RPMI7951 (cell line): ENCODE measurements at places on chromosomes 11 and 22.

DNA sequence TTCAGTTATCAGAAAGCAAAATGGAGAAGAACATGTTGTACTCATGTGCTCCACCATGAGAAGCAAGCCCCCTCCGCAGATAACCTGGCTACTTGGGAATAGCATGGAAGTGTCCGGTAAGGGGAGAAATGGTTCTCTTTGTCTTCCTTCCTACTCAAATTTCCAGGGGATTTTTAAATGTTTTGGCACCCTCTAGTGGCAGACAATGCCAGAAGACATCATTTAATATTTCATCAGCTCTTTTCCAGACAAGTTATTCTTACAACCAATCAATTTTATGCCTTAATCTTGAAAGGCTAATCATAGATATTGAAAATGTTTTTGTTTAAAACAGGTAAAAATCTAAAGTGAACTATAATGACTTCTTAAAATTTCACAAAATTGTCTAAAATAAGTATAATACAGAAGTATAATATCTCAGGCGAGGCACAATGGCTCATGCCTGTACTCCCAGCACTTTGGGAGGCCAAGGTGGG, 15.7 kb downstream of the CRTAM start:
- peak; percentile 80 for DNase-seq

GRCh38 chr11:122197066-122197987, 81.3 kb upstream of the BLID start:
- peak; percentile 100 for DNase-seq

- DNase-seq, result no peak
Observed at GRCh38 chr11:70326365-70326811, 55.9 kb downstream of the PPFIA1 start.

GRCh38 chr11:33900159-33900840, 8.4 kb upstream of the LMO2 start:
- no peak for DNase-seq

DNA sequence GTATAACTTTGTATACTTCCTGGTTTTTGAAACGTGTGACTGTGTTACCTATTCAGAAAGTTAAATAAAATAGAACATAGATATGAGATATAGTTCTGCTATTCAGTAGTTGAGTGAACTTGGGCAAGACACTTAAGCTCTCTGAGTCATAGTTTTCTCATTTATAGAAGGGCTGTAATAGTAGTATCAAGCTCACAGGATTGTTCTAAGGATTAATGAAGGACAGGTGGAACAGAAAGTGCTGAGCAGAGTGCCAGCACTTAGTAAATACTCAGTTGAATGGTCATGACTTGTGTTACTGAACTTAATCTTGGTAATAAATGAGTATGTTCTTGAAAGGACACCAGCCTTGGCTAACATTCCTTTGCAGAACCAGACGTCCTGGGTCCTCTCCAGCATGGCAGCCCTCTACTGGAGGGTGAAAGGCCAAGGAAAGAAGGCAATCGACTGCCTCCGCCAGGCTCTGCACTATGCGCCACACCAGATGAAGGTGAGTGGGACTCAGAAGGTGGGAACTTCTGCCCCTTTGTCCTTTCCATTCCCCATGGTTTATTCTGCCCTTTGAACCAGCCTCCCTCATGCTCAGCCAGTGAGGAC, 131.2 kb downstream of the TTC17 start:
- DNase-seq, result no peak

DNA sequence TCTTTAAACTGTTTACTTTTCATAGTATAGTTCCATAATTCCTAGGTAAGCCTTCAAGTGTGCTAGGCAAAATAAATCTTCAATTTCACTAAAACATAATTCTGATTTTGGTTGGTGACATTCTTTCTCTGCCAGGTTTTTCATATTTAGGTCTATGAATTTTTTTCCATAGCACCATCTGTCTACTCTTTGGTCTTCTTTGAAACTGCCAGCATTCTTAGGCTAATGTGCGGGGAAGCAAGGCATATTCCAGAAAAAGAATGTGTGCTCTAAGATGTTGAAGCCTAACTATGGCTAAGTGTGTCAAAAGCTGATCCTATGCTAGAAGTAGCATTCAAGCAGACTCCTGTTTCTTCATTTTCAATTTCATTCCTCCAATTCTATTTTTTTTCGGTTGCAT, 213.9 kb upstream of the C11orf87 start:
- DNase-seq, result no peak

DNA sequence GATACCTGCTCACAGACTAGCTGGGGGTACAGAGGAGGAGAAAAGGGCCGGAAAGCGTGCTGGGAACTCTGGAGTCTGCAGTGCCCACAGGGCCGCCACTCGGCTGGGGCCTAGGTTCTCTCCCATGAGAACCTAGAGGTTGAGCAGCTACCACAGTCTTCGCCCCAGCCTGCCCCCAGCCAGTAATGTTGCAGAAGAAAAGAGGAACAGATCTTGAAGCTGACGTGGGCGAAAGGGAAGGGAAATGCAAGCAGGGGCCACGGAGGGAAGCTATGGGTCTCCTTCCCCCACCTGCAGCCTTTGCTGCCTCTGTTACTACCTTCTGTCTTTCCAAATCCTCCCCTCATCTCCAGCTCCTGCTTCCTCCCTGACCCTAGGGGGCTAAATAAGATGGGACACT, 28.8 kb upstream of the P2RY2 start:
- no peak for DNase-seq

- DNase-seq, result no peak
Observed at GRCh38 chr11:132237781-132238180, 867.4 kb downstream of the NTM start.

DNA sequence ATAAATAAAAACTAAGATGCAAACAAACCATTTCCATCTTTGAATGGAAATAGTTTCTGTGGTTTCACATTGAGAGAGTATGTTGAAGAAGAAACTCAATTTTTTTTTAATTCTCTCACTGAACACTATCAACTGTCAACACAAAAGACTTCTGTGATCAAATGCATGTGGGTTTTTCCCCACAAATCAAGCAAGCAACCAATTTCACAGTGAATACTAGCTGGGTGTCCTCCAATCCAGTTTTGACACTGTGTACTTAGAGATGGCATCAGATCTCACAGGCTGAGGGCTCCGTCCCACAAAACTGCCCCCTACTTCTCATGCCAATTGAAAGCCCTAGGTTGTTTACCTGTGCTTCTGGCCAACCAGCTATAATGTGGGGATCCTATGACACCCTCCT, 34.5 kb downstream of the CTSC start:
- DNase-seq, result no peak

- no peak for DNase-seq
Observed at GRCh38 chr22:33781411-33781810, 138.9 kb downstream of the LARGE1 start.

- no peak for DNase-seq
Observed at GRCh38 chr11:82714346-82715174, 19.1 kb downstream of the FAM181B start.

DNA sequence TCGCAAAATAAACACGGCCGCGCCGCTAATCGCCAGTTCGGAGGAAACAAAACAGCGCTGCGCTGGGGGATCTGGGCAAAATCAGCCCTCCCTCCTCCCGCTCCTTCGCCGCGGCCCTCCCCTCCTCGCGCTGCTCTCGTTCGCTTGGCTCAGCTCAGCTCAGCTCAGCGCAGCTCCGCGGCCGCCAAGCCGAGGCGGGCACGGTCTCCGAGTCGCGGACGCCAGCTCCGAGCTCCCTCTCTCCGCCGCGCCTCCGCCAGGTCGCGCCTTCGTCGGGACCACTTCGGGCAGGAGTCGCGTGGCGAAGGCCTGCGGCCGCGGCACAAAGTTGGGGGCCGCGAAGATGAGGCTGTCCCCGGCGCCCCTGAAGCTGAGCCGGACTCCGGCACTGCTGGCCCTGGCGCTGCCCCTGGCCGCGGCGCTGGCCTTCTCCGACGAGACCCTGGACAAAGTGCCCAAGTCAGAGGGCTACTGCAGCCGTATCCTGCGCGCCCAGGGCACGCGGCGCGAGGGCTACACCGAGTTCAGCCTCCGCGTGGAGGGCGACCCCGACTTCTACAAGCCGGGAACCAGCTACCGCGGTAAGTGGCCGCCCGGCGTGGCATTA, at the start of gene SPON1:
SPON1 (plus strand) TSS at position 162 of the 607 bp plus-strand sequence; CDS start at position 344, 182 bp downstream.
- DNase-seq, result no peak

GRCh38 chr22:38788021-38788816, 5.7 kb downstream of the DNAL4 start:
- DNase-seq, result peak; percentile 97

- DNase-seq, result no peak
Observed at GRCh38 chr11:36775756-36776155, 177.7 kb upstream of the RAG2 start.

DNA sequence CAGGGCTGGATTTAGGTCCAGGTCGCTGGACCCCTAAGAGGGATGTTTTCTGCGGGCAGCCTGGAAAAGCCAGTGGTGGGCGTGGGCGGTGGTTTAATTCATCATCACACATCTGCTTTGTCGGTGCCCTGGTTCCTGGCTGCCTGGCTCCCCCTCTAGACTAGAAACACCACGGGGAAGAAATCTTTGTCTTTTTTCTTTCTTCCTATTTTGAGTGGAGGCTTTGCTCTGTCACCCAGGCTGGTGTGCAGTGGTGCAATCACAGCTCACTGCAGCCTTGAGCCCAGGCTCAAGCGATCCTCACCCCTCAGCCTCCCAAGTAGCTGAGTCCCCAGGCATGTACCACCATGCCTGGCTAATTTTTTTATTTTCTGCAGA, 86.6 kb upstream of the LINC01488 start:
- DNase-seq, result no peak

DNA sequence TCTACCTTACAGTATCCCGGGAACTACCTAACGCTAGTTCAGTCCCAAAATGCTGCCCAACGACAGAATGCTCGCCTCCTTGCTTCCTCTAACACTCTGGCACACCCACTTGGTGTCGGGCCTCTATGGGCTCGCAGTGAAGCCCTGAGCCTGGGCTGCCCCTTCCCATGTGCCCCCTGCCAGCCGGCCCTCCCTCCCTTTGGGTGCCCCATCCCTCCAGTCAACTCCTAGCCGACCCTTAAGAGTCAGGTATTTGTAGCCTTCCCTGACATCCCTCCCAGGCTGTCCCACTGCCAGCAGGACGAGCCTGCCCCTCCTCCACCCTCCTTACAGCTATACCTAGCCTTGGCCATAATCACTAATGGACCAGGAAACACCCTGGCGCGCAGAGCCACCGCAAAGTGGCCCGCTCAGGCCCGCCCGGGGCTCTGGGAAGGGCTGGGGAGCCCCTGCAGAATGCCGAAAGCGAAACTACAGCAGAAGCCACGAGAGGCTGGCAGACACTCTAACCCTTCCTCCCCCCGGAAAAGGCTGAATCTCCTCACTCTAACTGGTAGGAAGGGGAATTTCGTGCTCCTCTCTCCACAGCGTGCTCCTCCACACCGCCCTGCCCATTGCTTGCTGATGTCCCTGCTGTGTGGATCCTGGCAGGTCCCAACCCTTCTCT, 8.2 kb downstream of the CBX7 start:
- DNase-seq, result peak; percentile 80

DNA sequence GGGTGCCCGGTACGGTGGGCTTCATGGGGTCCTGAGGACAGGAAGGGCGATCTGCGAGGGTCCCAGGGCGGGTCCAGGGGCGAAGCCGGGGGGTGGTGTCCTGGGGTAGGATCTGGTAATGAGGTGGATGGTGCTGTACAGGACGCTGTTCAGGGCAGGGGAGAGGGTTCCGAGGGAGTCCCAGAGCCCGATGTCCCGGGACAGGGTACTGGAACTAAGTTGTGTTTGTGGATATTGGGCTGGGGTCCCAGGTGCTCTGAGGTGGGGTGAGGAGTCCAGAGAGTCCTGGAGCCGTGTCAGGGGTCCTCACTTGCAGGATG, 426 bp downstream of the LZTR1 start:
- no peak for DNase-seq

DNA sequence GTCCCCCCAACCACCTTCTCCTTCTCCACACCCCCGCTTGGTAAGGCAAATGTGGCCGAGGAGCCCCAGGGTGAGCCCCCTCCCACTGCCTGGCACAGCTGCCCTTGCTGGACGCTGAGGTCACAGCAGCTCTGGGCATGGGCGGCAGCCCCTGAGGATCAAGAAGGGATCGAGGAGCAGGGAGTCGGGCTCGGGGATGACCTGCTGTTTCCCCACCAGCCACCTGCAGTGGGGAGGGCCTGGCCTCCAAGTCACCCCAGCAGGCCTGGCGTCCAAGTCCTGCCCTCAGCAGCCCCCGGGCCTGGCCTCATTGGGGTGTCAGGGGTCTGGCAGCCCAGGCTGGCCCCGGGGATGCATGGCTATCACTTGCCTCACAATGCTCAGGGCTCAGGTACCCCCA, 23.7 kb downstream of the MUC5AC start:
- no peak for DNase-seq

DNA sequence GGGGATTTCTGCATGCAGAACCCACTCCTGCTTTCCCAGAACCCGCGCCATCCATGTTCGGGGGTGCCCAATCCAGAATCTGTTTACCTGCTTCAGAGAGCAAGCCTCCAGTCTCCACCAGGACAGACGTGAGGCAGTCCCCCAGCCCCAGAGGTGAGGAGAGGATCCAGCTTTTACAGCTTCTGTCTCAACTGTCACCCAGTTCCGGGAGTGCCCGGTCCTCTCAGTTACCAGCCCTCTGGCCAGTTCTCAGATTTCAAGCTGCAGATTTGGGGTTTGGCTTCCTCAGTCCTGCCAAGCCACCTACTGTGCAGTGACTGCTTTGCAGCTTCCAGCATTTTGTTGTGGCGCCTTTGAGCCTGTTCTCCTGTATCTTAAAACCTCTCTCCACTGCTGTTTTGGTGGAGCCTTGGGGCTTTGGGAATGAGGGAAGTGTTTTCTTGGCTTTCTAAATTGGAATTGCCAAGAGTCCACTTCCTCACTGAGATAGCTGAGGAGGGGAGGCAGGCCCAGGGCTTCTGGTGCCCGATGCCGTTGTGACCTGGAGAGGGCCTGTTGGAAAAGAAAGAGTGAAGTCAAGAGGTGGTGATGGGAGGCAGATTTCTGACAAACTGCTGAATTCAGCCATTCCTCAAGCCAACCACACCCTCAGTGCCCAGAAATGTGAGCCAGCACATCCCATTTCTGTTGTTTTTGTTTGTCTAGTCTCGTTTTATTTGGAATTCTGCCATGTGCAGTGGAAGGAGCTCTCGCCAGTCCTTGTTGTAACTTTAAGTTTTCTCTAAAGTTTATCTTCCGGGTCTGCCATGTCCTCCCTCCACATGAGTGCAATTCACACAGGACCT, 513.4 kb downstream of the TBC1D22A start:
- DNase-seq, result peak; percentile 43

DNA sequence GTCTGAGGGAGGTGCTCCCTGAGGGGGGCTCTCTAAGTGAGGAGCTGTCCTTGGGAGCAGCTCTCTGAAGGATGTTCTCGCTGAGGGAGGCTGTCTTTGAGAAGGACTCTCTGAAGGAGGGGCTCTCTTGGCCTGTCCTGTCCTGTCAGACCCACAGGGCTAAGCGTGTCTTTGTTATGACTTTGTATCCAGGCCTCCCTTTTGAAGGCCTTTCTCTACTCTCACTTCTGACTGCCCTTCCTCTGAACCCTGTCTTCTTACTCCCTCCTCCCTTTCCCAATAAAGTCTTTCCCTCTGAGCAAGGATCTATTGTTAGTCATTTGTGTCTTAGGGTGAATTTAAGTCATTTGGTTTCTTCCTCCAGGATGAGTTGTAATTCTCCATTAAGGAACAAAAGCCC, 330.1 kb upstream of the PLET1 start:
- DNase-seq, result no peak

GRCh38 chr11:30411383-30411782, 88.5 kb downstream of the ARL14EP start:
- DNase-seq, result no peak

GRCh38 chr22:28956506-28956905, 73.1 kb downstream of the ZNRF3 start:
- DNase-seq, result no peak
